Esophagus muscularis mucosa (tissue), 4 donors: ENCODE measurements at places on chromosomes 7 and 10. TPM values are rescaled to one million over a fixed set of nuclear protein-coding genes. Genes with fewer than 3 reads are reported as not detected.

PAPSS2 gene
- total RNA-seq, result 13.2 TPM

- DNase-seq, result no peak
Measured at GRCh38 chr10:47361293-47361692, 13.1 kb downstream of the RBP3 start.

MKRN1 gene
- total RNA-seq, result 105 TPM

GHRHR gene
- total RNA-seq, result not detected

DNA sequence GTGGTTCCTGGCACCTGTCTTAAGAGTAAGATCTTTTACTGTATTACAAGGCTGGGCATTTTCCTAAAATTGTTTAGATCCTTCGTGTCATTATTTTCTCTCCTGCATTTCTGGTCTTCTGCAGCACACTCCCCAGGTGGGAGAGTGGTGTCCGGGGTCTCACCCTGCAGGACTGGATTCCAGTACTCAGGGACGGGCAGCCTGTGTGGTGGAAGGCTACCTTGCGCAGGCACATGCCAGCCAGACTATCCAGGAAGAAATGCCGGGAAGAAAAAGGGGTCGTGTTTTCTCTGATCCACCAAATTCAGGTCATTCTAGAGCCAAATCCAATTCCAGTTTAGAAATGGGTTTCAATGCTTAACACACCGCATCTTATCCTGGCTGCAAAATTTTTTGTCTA, 27.7 kb downstream of the CNPY1 start:
- DNase-seq, result no peak

DNA sequence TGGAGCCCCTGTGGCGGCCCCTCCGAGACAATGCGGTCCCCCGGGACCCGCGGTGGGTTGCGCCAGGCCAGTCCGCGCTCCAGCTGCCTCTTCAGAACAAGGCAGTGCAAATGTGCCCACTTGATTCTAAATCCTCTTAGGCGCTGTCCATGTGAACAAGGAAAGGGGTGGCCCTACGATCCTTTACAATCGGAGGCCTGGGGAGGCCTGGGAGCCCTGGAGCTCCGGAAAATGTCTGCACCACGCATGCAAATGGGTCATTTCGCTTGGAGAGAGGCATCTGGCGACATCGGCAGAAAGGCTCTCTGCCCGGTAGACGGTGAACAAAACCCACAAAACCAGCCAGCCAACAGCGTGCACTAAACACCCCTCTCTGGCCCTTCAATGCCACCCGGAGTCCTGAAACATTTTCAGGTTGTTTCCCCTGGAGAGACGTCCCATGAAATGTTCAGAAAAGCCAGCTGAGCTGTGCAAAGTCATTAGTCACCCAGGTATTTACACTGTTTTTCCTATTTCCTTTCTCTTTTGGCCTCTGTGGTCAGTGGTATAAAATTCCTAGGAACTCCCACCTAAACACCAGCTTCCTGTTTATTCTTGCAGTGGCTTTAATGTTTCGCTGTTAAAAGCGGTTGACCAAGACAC, 102.8 kb upstream of the ZNF438 start:
- no peak for DNase-seq

- DNase-seq, result no peak
Measured at GRCh38 chr7:140054751-140055150, 8.0 kb downstream of the PARP12 start.

C7orf33 gene
- total RNA-seq, result not detected

LIPM gene
- total RNA-seq, result not detected

GRCh38 chr10:33835556-33835955, 501.1 kb upstream of the NRP1 start:
- DNase-seq, result peak; percentile 37

GNGT1 gene
- not detected for total RNA-seq

GRCh38 chr7:31896925-31897324, 173.3 kb downstream of the PDE1C start:
- no peak for DNase-seq

DNA sequence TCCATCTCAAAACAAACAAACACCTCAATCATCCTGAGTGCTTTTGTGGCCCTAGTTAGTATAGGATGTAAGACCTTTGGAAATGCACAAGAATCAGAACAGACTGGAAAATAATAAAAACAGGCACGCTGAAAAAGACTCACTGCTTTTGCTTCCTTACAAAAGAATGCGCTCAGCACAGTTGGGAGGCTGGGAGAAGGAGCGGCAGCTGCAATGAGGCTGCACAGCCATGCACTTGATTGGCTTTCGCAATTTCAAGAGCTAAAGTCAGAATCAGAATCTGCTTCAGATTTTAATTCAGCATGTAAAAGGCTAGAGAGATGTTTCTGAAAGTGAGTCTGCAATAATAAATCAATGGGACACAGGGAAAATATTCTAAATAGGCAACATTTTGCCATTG, 97.2 kb downstream of the FRMD4A start:
- DNase-seq, result peak; percentile 42

PPP1R9A gene
- total RNA-seq, result 22.9 TPM

DNA sequence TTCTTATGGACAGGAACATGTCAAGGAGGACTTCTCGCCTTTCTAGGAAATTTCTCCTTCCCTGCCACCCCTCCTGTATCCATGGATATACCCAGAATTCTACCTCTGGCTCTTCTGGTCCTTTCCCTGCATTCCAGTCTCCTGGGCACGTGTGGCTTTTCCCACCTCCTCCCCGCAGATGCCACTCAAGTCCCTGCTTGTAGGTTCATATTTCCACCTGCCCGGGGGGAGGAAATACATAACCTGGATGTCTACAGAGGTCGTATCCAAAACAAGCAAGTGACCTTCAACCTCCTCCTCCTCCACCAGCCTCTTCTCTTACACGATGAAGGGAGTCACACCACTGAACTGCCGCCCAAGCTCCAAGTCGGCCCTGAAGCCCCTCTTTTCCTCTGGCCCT, 20.7 kb downstream of the FGFR2 start:
- no peak for DNase-seq

CABCOCO1 gene
- total RNA-seq, result 0.83 TPM

DNA sequence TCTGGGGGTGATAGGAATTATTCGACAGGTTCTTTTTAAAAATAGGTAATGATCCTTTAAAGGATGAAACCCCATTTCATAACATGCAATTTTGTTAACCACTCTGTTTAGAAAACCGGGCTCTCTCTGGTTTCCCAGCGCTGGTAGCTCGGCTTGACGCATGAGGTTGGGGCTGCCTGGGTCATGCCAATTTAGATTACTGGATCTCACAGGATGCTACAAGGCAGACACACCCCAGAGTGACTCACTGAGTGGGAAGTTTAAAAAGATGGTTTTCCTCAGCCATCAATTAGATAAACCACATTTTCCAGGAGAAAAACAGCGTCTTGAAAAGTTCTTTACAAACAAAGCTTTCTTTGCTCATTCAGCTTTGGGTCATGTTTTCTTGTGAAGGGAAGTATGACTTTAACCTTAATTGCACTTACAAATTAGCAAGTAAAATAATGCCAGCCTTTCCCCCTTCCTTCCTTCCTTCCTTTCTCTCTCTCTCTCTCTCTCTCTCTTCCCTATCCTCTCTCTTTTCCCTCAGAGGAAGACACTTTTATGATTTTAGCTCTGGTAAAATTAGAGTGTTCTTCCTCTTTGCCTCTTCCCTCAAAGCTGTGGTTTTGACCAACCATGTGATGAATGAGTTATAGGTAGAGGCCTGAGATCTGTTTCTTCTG, 99.8 kb downstream of the EPDR1 start:
- DNase-seq, result no peak

DNA sequence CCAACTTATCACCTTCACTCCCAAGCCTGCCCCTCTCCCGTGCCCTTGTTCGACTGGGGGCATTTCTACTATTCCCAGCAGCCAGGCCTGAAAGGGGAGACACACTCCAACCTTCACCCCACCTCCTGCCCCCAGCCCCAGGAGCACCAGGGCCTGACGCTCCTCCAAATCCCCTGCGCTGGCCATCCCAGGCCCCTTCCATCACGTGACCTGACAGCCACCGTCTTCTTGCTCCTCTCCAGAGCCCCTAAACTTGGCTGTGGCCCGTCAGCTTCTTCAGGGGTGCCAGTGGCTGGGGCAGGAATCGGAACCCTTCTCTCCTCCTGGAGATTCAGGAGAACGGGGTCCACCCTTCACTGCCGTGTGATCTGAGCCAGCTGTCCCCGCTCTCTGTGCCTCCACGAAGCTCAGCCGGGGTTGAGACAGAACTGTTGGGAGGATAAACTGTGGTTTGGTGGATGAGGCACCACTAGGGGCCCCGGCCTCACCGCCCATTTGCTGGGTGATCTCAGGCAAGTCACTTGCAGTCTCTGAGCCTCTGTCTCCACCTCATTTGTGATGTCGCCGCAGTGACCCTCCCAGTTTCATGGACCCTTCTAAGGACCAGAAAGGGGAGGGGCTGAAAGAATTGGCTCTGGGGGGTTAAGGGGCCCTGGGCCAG, 91.0 kb downstream of the MYL10 start:
- DNase-seq, result no peak

MKI67 gene
- 0.83 TPM for total RNA-seq

- DNase-seq, result no peak
Measured at GRCh38 chr7:34282271-34282670, 375.7 kb upstream of the NPSR1 start.

ASZ1 gene
- not detected for total RNA-seq

DNA sequence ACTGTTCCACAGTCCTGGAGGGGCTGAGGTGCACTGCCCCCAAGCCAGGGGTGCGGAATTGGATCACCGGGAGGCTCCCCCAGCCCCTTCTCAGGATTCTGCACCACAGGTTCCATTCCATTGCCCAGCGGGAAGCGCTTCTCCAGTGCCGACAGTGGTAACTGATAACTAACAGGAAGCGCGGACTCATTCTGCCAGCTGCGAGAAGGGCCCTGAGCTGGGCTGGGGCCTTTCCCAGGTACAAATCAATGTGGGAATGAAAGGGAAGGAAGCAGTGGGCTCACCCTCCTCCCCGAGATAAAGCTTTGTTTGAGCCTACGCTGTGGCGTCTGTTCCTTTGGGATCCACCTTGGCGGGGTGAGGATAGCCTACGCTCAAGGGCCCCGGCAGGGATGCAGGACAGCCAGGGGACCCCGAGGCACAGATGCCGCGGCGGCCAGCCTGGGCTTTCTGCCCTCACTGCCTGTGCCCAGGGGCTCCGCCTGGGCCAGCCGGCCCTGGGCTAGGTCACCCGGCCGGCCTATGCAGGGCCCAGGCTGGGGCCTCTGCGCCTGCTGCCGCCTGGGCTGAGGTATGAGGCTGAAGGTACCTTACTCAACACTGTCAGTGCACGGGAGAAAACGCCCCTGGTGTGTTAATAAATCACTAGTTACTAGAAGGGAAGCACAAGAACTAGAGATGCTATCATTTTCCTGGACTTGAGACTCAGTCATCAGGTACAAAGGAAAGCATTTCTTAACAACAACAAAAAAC, 39.4 kb downstream of the EN2 start:
- DNase-seq, result no peak

DNA sequence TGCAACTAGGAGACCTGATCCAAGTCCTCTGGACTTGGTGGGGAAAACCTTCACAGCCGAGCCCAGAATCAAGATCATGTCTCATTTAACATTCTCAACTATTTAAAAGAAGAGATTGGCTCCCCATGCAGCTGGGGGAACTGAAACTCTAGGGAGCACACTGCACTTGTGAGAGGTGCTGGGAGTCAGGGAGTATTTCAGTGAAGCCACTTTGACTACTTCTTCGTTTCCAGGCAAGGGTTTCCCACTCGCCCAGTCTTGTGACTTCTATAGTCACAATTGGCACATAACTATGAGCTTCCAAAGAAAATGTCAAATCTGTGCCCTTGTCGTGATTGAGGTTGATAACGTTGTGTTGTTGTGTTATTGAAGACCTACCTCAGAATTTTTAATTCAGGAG, 62.9 kb downstream of the AKR1B1 start:
- DNase-seq, result no peak

ECHDC3 gene
- 16.0 TPM for total RNA-seq

- DNase-seq, result no peak
Measured at GRCh38 chr10:91616137-91616536, 16.7 kb downstream of the PPP1R3C start.

DNA sequence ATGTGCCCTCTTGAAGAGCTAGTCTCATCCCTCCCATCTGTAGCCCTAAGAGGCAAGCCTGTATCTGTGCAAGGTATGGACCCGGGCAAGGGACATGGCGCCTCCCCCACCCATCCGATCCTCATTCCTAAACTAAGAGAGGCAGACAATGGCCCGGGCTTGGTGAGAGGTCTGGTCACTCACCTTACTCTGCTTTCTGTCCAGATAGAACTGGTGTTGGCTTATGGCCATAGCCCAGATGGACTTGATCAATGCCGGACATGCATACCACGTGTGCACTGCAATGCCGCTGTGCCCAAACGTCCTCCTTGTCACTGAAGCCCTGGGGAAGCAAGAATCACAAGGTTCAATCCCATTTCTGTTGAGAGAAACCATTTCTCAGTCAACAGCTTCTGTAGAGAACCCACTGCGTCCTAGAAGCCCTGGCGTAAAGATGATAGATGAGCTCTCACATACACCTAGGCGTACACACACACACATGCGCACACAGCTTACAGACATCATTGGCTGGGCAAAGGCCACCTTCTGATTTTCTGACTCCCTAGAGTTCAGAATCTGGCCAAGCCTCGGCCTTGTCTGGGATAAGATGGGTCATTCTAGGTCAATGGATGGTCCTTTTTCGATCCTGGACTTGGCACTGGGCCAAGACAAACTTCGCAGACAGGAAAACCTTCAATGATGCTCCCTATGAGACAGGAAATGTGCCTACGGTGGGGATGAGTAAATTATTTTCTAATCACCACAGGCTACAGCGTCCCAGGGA, 114.6 kb downstream of the PRPF18 start:
- no peak for DNase-seq

DNA sequence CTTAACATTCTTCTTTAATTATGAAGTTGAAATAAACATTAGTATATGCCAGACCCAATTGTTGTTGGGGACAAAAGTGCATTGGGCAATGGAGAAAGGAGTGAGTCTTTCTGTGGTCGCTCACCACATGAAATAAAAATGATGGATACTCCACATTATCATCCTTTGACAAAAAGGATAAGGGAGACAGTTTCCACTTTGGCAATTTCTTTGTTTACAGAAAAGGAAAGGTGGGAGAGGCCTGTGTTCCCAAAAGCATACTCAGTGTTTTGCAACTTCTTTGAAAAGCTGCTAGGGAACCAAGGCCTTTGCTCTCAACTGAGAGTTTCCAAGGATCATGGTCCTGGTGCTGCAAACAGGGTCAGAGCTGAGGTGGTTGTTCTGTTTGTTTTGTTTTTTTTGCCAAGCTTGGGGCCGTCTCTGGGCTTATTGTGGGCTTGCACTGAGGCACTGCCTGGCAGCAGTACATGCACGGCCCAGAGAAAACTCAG, 341.9 kb downstream of the TNS3 start:
- DNase-seq, result no peak

GRCh38 chr7:12222889-12223579, 11.9 kb downstream of the TMEM106B start:
- DNase-seq, result no peak

ACTR3C gene
- 4.5 TPM for total RNA-seq

IGF2BP3 gene
- not detected for total RNA-seq
